AG10803 (cell line): ENCODE measurements at places on chromosomes 12 and 14.

GRCh38 chr12:127328867-127329266 is 938.1 kb upstream of the TMEM132C start:
- DNase-seq, result no peak

DNA sequence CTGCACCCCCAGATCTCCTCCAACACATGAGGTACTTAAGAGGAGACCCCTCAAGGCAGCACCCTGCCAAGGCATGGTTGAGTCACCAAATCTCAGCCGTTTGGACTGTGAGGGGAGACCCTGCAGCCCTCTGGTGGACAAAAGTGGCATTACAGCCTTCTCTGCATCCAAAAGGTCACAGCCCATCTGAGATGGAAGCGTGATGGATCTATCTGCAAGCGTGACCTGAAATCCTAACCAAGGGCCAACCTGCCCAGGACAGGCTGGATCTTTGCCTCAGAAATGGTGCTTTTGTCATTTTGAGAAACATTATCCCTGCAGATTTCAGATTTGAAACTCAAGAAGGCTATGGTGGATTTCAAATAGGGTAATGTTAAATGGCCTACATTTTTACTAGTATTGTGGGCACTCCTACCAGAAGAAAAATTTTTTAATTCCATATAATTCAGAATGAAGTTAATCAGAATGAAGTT is 23.7 kb upstream of the DHRS4 start:
- peak; percentile 58 for DNase-seq

- DNase-seq, result peak; percentile 65
These were observed 28.4 kb upstream of the GPR132 start for GRCh38 chr14:105093431-105094192.

DNA sequence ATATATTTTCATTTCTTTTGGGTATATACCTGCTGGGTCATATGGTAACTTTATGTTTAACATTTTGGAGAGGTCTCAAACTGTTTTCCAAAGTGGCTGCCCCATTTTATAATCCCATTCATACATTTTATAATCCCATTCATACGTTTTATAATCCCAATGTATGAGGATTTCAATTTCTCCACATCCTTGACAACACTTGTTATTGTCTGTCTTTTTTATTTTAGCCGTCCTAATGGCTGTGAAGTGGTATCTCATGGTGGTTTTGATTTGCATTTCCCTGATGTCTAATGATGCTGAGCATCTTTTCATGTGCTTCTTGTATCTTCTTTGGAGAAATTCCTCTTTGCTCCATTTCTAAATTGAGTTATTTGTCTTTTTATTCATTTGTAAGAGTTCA is 6.7 kb upstream of the CFL2 start:
- no peak for DNase-seq

- DNase-seq, result peak; percentile 97
These were observed 54.2 kb upstream of the CERS5 start for GRCh38 chr12:50221228-50222008.

DNA sequence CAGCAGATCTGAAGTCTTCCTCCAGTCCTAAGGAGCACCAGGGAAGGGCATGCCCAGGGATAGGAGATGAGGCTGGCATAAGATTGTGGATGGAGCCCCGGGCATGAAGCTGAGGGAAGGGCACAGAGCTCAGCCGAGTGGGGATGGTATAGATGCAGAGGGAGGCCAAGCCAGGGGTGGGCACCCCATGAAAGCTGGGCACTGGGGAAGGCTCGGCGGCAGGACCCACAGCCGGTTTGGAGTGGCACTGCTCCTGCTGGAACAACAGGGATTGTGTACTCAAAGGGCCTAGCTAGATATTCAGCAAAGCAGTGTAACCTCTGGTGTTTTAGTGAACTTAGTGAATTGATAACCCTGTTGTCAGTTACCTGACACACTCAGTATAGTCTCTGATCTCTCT is 117.1 kb downstream of the NTF3 start:
- no peak for DNase-seq

- no peak for DNase-seq
These were observed 9.5 kb upstream of the AJUBA start for GRCh38 chr14:22991852-22992251.

DNA sequence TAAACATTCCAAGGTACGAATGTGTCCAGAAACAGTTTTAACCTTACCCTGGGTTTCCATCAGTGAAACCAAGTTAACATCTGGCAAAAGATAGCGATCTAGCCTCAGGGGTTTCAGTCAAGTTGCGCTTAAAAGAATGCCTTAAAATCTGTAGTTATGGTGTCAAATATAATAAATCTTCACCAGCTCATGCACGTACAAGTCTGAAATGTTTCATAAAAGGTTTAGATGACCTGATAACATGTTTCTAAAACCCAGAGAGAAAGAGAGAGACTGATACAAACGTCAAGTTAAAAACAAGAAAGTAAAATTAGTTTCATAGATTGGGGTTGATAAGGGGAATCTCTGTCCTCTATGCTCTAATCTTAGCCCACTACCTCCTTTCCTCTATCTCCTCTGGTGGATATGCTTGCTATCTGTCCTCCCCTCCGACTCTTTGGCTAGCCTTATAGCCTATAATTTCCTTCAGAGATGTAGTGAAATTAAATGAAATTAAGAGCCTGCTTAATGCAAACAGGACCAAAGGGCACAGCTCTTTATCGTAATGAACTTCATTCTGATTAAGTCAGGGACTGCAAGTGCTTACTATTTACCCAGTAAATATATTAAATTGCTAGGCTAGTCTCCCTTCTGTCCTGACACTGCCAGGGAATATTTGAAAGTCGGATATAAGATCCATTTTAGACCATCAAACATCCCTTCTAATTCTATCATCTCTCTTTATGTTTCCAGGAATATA is 18.4 kb upstream of the FOS start:
- peak; percentile 36 for DNase-seq

DNA sequence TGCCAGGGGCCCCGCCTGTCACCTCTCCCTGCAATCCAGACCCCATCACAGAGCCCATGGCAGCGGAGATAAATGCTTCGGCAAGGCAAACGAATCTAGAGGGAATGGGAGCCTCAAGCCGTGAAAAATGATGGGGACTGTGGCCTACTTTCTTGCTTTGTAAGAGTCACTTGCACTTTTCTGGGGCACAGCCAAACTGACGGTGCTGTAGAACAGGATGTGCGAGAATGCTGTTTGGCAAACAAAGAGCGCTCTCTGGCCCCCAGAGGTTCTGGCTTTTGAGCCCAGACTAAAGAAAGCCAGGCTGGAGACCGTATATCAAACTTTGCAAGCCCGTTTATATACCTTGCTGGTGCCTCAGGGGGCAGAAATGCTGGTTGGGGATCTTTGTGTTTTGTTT is 108.7 kb downstream of the CACNA1C start:
- DNase-seq, result peak; percentile 39

DNA sequence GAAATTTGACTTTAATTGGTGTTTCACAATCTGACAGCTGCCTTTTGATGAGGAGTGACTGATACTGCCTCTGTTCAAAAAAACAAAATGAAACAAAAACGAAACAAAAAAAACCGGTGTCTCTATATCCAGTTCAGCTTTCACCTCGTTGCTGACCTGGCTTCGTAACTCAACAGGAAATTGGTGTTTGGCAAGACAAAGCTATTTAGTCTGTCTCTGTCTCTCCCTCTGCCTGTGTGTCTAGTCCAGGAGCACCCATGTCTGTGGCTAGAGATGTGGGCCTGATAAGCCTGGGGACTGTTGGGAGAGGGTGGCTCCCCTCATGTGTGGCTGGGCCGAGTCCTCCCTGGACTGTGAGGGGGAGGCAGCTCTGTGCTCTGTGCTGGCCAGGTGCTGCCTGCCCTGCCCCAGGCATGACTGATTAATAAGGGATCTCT is 11.3 kb downstream of the CACNA1C start:
- peak; percentile 42 for DNase-seq

- no peak for DNase-seq
These were observed 94.5 kb downstream of the DNAI7 start for GRCh38 chr12:25100194-25101091.

GRCh38 chr14:95545515-95546168 is 10.8 kb downstream of the GLRX5 start:
- peak; percentile 76 for DNase-seq

- no peak for DNase-seq
These were observed 1.1 kb downstream of the CCDC85C start for GRCh38 chr14:99602788-99603415.

DNA sequence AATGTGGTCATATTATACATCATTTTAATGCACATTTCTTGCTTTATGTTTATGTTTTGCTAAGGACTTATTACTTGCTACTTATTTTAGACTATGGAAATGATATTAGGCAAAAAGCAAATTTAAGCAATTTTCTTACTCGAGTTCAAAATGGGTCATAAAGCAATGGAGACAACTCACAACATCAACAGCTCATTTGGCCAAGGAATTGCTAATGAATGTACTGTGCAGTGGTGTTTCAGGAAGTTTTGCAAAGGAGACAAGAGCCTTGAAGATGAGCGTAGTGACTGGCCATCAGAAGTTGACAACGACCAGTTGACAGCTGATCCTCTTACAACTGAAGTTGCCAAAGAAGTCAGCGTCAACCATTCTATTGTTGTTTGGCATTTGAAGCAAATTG is 831.8 kb upstream of the SEL1L start:
- DNase-seq, result no peak

DNA sequence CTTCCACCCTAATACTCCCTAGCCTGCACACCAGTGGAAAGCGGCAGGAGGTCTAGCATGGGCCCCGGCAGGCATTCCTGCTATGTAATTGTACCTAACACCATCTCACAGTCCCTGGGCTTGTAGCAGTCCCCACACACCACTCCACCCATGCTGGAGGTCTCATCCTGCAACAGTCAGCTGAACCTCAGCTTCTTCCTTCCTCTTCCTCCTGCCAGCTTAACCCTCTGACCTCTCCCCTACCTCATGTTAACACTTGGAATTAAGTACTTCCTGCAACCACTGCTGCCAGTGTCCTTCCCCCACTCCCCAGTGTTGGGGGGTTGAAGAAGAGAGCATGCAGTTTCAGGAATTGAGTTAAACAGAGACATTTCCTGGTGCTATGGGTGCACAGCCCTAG is 7.6 kb downstream of the ADCY4 start:
- no peak for DNase-seq

DNA sequence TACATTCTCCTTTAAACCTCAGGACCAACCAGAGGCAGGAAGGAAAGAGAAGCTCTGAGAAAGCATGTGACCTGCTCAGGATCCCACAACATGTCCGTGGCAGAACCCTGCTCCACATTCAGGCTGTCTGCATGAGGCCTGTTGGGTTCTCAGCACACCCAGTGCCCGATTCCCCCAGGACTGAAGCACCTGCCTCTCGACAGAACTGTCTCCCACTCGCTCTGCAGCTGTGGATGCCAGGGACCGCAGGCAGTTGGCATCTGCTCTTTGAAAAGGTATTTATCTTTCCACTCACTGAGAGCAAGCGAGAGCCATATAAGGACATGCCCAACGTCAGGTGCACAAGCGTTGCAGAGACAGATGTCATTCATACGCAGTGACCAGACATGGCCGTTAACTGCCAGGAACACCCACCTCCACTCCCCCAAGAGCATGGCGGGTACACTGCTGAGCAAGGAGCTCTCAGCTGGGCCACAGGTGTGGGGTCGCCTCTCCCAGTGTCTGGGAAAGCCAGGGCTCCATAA is 18.9 kb downstream of the PITPNM2 start:
- DNase-seq, result no peak

DNA sequence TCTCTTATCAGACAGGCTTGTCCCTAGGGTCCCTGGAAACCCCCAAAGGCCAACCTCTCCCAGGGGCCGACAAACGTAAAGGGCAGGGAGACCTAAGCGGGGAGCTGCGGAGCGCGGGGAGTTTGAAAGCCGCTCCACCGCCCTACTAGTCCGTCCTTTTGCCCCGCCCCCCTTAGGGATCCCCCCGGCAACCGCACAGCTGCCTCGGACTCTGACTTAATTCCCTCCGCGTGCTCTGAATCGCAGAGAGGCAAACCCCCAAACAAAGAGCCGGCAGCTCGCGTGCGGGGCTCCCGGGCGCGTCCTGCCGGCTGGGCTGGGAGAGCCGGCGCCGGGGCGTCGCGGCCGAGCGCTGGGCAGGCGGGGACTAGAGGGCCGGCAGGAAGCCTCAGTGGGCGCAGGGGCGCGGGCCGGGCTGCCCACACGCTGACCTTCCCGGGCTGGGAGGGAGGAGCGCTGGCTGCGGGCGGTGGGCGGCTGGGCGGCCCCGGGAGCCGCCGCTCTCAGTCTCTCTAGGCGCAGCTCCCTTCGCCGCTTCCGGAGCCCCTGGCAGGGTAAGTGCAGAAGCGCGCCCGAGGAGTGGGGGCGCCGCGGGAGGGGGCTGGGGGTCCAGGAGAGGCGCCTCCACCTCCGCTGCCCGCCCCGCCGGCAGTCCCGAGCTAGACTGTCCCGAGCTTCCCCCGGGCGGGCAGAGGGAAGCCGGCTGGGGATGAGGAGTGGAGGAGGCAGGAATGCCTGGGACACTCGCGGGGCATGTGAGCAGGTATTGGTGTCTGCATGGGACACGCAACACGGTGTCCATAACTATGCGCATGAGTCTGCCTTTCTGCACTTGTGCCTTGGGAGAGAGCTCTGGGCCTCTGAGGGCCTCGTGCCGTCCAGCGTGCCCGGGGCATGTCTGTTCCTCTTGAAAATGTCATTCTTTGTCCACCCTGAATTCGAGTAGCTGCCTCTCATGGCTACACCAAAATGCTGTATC is at the start of gene TSPAN11:
TSS of gene TSPAN11 (plus strand) at position 506 of the 979 bp plus-strand sequence. CDS start 27,244 bp downstream, outside the sequence.
- DNase-seq, result peak; percentile 28

DNA sequence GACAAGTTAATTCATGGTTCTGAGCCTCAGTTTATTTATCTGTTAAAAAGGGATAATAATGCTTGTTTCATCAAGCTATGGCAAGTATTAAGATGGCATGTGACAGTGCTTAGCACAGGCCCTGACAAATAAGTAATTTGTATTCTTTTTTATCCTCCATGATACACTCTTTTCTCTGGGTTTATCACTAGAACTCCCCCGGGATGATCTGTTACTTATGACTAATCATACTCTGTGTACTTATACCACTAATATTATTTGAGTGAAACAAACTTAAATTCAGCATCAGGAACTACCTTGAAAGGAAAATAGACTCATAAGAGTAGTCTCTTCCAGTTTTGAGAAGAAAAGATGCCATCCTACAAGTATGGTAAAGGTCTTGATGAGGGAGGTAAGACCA is 283.8 kb downstream of the PAWR start:
- no peak for DNase-seq

- DNase-seq, result no peak
These were observed 130.7 kb downstream of the TSPAN9 start for GRCh38 chr12:3207858-3208257.

GRCh38 chr12:33026791-33027190 is 130.2 kb upstream of the PKP2 start:
- no peak for DNase-seq

- DNase-seq, result peak; percentile 1
These were observed 118.6 kb downstream of the TRMT5 start for GRCh38 chr14:60862283-60862682.

GRCh38 chr14:86619726-86620125 is 1089.8 kb downstream of the FLRT2 start:
- peak; percentile 3 for DNase-seq

DNA sequence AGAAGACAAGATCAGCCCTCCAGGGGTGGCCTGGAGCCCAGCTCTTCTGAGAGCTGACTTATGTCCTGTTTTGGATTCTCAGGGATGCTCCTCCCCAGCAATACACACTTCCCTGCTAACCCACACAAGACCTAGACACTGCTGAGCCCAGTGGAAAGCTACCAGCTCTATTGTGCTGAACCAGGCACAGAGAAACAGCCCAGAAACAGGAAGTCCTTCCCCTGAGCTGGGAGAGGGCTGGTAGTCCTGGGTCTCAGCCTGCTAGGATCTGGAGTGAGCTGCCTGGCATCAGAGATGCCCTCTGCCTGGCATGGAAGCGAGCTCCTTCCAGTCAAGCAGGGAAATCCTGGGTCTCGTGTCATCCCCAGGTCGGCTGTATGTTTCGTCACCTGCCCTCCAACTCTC is 1.2 kb upstream of the LAG3 start:
- DNase-seq, result no peak

- DNase-seq, result no peak
These were observed 278.1 kb upstream of the SOX5 start for GRCh38 chr12:24227551-24227950.
